Cardiac septum (tissue), 1 donor: ENCODE measurements at places on chromosomes 5 and 9. TPM values are rescaled to one million over a fixed set of nuclear protein-coding genes. Genes with fewer than 3 reads are reported as not detected.

DNA sequence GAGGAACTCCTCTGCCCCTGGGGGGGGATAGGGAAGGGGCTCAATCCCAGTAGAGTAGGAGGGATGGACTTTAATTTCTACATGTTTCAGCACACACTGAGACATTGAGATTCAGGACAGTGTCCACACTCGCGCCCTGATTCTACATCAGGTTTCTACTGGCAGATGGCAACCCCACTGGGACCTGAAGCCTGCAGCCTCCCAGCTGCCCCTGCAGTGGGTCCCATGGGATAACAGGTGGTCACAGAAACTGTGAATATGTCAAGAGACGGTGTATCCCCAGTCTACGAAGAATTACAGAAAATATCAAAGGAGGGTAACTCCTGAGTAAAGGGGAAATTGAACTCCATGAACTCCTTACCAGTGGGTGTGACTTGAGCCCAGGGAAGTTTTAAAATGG is 2.4 kb upstream of the TERT start:
- DNase-seq: no peak

- DNase-seq: no peak
These were observed 12.0 kb downstream of the ZNF622 start for GRCh38 chr5:16453609-16454008.

The SPAG8 gene
- 3.5 TPM for total RNA-seq

The TMEM8B gene
- 22.0 TPM for total RNA-seq

The TTC23L gene
- total RNA-seq: 0.32 TPM

DNA sequence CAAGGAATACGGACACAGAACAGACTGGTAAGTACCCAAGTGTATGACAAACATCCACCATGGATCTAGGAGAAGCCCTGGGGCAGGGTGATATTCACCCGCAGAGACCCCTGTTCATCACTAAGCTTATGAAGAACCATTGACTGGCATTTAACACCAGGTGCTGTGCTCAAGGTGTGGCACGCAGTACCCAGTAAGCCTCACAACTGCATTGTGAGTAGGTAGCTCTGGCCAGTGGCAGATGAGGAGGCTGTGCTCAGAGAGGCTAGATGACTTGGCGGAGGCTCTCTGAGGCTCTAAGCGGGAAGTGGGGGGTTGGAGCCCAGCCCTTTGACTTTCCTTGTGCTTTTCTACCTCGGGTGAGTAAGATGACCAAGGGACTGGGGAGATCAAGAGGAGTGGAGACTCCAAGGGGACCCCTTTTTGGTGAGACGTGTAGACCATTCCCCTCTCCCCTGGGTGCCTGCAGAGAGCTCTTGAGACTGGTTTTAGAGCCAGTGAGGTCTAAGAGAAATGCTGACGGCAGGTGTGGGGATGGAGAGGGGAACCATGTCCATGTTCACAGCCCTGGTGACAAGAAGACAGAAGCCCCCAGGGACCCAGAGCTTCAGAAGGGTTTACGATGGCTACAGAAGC is 70.8 kb downstream of the IL6ST start:
- no peak for DNase-seq

DNA sequence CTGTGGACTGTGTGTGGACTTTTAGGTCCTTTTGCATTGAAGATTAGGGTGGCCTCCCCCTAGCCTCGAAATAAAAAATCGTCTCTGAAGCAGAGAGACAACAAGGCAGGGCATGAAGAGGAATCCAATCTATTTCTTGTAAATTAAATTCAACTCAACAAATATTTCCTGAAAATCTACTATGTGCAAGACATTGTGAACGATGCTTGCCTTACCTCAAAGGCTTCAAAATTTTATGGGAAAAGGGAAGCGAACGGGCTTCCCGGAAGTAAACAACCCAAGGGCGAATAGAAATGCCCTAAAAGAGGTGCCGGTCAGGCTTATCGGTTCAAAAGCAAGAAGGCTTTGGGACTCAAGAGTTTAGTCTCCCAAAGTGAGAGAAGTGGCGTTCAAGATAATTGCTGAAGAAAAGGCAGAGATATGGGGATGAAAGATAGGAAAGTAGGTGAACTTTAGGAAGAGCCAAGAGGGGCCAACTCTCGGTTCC is 525 bp downstream of the KIF24 start:
- DNase-seq: no peak
